ENCODE measurements at places on chromosomes 5 and 9. TPM values are rescaled to one million over a fixed set of nuclear protein-coding genes. Genes with fewer than 3 reads are reported as not detected.

- no peak for DNase-seq
Observed at GRCh38 chr9:36794461-36794860, 221.8 kb downstream of the MELK start.

GRCh38 chr5:135578685-135579341, at the start of gene CXCL14:
Gene CXCL14 (minus strand): TSS chr5:135578991. CDS start chr5:135578778, 213 bp downstream.
- peak; percentile 89 for DNase-seq

- DNase-seq = no peak
Observed at GRCh38 chr5:138018849-138019248, 14.0 kb downstream of the FAM13B start.

GRCh38 chr5:76145945-76146344, 62.8 kb downstream of the SV2C start:
- DNase-seq = no peak

- peak; percentile 98 for DNase-seq
Observed at GRCh38 chr5:150066901-150067396, 19.4 kb downstream of the CSF1R start.

- DNase-seq = no peak
Observed at GRCh38 chr9:91886414-91887076, 63.5 kb downstream of the ROR2 start.

Gene DMGDH
- total RNA-seq = 7.2 TPM

DNA sequence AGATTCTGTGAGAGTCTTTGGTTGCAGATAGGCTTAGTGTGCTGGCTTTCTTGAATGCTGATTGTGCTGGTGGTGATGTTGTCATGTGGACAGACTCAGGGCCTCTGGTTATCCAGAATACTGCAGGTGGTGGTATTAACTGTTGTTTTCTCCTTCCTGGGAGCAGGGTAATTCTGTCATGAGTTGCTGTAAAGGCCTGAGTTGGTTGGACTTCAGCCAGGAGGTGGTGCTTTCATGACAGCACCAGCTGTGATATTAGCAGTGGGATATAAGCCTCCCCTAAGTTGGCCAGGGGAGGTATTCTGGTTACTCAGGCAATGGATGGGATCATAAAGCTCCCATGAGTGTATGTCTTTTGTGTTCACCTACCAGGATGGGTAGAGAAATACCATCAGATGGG, 16.4 kb upstream of the RNF180 start:
- DNase-seq = no peak

Gene CDKN2B
- total RNA-seq = 50.7 TPM

DNA sequence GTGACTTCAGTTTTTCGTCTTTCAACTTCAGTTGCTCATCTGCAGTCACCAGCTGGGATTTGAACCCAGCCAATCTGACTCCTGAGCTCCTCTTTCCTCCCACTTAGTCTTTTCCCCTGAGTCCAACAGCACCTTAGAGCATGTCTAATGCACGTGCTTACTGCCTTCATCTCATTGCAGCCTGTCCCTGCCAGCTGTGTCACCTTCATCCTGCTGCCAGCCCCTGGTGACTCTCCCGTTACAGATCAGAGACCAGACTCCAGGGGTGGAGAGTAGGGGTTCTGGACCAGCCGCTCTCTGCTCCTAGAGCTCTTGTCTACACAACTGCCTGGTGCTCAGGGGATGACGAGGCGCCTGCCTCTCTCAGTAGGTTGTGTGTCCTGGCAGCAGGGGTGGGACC, 132.9 kb upstream of the LMX1B start:
- no peak for DNase-seq

- DNase-seq = no peak
Observed at GRCh38 chr9:119727988-119728387, 358.8 kb upstream of the BRINP1 start.

Gene CDH18
- 0.36 TPM for total RNA-seq

DNA sequence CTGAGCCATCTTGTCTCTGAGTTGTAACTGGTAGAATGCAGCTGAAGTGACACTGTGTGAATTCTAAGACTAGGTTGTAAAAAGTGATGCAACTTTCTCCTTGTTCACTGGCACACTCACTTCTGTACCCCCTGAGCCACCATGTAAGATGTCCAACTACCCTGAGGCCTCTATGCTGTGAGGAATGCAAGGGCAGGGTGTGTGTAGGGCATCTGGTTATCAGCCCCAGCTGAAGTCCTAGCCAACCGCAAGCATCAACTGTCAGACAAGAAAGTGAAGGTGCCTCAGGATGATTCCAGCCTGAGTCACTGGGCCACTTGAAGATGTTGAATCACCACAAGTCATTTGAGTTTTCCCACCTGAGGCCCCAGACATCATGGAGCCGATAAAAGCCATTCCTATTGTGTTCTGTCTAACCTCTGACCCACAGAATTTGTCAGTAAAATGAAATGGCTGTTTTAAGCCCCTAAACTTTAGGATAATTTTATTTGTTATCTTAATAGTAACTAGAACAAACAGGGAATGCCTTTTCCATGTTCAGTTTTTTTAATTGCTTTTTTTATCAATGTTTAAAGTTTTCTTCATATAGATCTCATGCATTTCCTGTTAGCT, 18.7 kb upstream of the RHOBTB3 start:
- DNase-seq = peak; percentile 35

Gene GRXCR2
- total RNA-seq = not detected

Gene GFRA3
- not detected for total RNA-seq

- DNase-seq = no peak
Observed at GRCh38 chr9:4805191-4805918, 12.6 kb downstream of the RCL1 start.

DNA sequence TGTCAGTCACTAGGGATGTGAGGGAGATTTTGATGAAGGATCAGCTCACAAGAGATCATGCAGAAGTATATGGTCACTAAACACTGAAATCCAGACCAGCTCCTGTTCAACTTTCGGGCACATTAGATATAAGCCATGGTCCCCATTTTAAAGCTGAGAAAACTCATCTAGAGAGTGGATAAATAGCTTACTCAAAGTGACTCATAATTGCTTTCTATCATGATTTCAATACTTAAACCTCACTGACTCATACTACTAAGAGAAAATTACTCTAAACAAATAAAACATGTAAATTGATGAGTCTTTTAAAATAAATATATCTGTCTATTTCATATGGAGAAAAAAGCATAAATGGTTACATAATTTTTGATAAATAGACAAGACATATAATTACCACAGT, 567.7 kb downstream of the TLR4 start:
- no peak for DNase-seq

DNA sequence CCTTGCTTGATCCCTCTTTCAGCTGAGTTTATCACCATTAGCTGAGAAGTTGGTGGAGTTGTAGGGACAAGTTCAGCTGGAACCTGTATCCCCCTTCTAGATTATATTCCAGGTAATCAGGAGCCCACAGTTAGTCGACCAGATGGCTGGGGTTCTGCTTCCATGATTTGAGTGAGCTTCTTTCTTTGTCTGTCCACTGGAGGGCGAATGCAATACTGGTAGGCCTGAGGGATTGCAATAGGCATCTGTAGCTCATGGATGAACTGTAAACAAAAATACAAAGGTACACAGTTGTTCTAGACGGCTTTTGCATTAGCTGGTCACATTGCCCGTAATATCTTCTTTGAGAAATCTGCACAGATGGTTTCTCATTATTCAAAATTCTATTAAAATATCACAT, 88.9 kb downstream of the PCSK5 start:
- peak; percentile 63 for DNase-seq

DNA sequence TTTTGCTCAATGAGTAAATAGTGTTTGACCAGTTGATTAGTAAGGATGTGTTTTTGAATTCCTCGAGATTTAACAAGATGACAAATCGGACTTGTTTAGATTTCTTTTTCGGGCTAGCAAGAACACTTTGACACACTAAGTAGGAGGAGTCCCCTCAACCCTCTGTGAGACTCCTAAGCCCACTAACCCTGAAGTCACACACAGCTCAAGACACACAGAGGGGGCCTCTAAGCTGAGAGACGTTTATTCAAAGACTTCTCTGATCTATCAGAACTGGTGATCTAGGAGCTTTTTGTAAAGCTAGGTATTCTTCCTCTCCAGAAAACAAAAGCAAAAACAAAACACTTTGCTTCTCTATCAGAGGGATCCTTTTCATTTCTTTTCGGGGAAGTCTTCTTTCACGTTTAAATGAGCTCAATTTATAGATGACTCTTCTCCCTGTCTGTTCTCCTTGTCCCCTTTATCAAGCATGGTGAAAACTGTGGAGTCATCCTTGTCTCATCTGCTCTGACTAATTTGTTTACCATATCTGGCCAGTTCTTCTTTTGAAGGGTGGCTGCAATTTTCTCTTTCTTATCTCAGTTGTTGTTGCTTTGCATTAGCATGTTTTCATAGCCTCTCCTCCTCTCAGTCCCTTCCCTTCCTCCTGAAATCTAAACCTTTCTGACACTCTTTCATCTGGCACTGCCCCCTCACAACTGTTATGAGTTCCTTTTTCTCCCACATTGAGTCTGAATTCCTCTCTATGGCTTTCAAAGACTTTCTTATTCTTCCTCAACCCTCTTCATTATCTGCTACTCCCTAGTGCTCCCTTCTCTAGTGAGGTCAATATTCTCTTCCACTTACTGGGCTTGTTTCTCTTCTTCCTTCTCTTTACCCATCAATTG, 68.5 kb upstream of the RAI14 start:
- peak; percentile 54 for DNase-seq

DNA sequence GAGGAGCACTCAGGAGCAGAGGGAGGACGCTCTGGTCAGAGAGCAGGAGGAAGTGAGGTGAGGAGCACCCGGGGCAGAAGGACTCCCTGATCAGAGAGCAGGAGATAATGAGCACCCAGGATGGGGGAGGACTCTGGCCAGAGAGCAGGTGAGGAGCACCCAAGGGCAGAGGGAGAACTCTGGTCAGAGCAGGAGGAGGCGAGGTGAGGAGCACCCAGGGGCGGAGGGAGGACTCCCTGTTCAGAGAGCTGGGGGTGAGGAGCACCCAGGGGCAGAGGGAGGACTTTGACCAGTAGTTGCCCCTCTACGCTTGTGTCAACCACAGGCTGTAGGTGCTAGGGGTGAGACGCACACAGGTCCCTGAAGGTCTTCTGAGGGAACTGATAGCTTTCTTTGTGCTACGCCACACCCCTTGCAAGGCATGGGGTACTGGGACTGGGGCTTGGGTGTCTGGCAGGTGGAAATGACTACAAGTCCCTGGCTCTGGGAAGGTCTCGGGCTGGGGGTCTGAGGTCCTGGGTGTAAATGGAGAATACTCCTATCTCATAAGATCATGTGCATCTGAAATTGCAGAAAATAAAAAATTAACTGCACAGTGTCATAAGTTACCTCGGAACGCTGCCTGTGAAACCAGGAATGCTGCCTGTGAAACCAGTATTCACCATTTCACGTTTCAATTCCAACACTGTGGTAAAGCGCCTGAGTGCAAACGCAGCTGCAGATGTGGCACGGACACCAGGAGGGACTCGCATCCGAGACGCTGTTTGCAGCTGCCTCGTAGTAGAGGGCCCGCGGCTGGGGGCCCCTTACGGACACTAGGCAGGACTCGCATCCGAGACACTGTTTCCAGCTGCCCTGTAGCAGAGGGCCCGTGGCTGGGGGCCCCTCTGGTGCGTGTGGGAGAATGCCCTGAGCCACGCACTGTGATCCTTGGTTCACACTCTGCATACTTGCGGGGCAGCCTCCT, 27.0 kb upstream of the SLC6A3 start:
- DNase-seq = peak; percentile 81

- DNase-seq = no peak
Observed at GRCh38 chr5:55731848-55732247, 6.0 kb upstream of the DDX4 start.

DNA sequence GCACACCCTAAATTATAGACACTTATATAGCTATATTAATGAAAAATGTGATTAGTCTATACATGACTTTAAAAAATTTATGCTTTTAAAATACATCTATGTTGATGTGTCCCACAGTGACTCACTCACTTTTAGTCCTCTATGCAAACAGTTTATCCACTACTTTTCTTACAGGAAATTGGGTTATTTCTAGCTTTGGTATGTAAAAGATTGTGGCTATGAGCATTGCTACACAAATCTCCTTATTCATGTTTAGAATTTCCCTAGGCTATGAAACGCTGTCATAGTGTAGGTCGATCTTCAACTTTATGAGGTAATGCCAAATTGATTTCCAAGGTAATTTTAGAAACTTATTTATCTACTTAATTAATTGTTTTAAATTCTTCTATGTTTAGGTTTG, 687.4 kb downstream of the PRR16 start:
- DNase-seq = no peak

DNA sequence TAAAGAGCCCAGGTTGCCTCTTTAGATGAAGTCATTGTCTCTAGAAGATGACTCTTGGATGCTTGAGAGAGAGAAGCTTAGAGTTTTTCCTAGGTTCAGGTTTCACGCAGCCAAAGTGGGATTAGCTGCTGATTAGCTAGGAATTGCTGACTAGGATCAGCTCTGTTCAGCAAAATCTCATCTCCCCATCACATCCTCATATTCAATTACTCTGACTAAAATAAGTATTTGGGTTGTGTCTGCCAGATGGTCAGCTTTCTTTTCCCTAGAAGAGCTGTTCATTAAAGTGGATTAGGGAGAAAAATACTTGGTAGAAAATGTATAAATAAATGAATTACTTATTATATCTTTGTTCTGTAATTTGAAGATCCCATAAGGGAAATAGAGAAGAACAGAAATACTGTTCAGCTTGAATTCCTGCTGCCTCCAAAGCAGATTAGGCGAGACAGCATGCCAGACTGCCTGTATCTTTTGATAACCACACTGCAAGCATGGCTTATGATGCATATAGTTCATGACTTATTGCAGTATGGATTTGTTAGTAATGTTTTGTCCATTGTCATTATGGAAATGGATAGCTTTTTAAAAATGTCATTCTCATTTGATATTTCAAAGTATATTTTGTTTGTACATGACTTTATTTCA, 184.8 kb upstream of the CD180 start:
- DNase-seq = no peak

DNA sequence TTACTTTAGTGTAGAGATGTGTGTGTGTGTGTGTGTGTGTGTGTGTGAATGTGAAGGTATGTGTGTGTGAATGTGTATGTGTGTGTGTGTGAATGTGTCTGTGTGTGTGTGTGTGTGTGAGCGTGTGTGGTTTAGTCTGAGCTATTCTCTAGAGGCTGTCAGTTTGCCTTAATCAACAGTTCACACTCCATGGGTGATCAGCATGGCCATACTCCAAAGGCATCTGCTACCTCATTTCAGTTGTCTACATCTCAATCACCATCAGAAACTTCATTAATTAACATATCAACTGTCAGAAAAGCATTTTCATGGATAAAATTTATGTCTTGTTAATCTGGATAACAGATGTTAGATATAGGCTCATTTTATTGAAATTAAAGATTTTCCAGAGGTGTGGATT, 103.1 kb upstream of the PTPN3 start:
- DNase-seq = no peak

DNA sequence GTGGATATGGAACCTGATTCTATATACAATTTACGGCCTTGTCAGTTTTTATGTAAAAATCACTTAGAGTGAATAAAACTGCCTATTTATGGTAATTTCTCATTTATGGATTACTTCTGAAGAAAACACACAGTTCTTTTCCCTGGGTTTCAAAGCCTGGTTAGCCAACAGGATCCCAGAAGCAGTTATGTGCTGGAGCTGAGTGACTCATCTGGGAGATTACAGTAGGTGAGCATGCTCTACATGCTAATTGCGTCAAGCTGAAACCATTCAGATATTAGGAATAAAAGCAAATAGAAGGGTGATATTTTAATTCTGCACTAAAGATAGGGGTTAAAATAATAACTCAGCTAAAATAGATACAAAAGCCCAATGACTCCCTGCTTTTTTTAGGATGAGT, 47.8 kb downstream of the PDE4D start:
- no peak for DNase-seq
